Tongue (tissue), 3 donors: ENCODE measurements at places on chromosomes 3 and 15. TPM values are rescaled to one million over a fixed set of nuclear protein-coding genes. Genes with fewer than 3 reads are reported as not detected.

The DPPA2 gene
- not detected for total RNA-seq

The XRN1 gene
- total RNA-seq = 58.0 TPM

The AGTR1 gene
- 2.2 TPM for total RNA-seq

The COL8A1 gene
- 22.4 TPM for total RNA-seq

The P2RY12 gene
- total RNA-seq = 0.21 TPM

The ANKUB1 gene
- not detected for total RNA-seq

The FSIP1 gene
- 0.10 TPM for total RNA-seq

The WDR93 gene
- not detected for total RNA-seq

The ZBBX gene
- total RNA-seq = not detected

The FANCD2 gene
- total RNA-seq = 12.7 TPM
